ENCODE measurements at places on chromosomes 11 and 22.

- H3K4me3 ChIP-seq, result no peak within 1 kb of the TSS
- H3K36me3 ChIP-seq, result no peaks in the 10 kb centered on the region
- no peak for DNase-seq
- H3K4me1 ChIP-seq, result peaks cover 16% of the 10 kb centered on the region
Observed at GRCh38 chr22:50085211-50085972, at the start of gene MLC1. Gene MLC1 (minus strand): TSS chr22:50085426. CDS start chr22:50084902, 524 bp downstream.

- H3K27ac ChIP-seq, result no peak overlapping the region
- DNase-seq, result no peak
- H3K36me3 ChIP-seq, result no peaks in the 10 kb centered on the region
- H3K27me3 ChIP-seq, result peaks cover 4% of the 10 kb centered on the region
Observed at GRCh38 chr11:118012083-118012669, 26.0 kb downstream of the IL10RA start.

DNA sequence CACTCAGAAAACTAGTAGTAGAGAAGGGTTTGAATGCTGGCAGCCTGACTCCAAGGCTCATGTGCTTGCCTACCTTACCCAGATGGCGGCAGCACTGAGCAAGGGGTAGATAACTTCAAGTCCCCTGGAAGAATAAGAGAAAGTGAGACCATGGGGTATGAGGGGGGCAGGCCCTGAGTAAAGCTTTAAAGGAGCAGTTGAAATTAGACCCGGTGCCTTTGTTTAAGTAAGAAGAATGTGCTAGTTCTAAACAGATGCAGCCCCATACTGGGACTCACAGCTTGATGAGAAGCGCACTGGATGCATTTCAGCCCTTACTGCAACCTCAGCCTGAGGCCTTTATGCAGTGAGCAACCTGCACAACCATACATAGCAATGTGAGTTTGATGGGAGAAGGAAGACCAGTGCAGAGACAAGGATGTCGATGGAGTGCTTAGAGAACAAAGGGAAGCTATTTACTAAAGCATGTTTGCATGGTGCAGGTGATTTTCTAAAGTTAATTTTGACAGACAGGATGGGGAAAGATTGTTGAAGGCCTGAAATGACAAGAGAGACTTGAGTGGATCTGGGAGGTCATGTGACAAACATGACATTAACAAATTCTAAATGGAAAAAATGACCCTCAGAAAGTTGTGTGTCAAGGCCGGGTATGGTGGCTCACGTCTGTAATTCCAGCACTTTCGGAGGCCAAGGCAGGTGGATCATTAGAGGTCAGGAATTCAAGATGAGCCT lies 27.1 kb upstream of the TMA7B start:
- no peaks in the 10 kb centered on the region for H3K36me3 ChIP-seq
- H3K27ac ChIP-seq, result no peak overlapping the region
- no peak overlapping the region for H3K4me3 ChIP-seq
- peak; percentile 29 for DNase-seq
- H3K27me3 ChIP-seq, result peaks cover 24% of the 10 kb centered on the region

GRCh38 chr11:125036933-125037332 lies 26.2 kb upstream of the SLC37A2 start:
- H3K27ac ChIP-seq, result no peak overlapping the region
- DNase-seq, result no peak
- H3K27me3 ChIP-seq, result no peaks in the 10 kb centered on the region

GRCh38 chr11:109933126-109933525 lies 160.1 kb upstream of the ZC3H12C start:
- H3K36me3 ChIP-seq, result no peaks in the 10 kb centered on the region
- H3K27me3 ChIP-seq, result no peaks in the 10 kb centered on the region
- H3K4me1 ChIP-seq, result no peaks in the 10 kb centered on the region
- no peak for DNase-seq
- H3K4me3 ChIP-seq, result no peak overlapping the region

DNA sequence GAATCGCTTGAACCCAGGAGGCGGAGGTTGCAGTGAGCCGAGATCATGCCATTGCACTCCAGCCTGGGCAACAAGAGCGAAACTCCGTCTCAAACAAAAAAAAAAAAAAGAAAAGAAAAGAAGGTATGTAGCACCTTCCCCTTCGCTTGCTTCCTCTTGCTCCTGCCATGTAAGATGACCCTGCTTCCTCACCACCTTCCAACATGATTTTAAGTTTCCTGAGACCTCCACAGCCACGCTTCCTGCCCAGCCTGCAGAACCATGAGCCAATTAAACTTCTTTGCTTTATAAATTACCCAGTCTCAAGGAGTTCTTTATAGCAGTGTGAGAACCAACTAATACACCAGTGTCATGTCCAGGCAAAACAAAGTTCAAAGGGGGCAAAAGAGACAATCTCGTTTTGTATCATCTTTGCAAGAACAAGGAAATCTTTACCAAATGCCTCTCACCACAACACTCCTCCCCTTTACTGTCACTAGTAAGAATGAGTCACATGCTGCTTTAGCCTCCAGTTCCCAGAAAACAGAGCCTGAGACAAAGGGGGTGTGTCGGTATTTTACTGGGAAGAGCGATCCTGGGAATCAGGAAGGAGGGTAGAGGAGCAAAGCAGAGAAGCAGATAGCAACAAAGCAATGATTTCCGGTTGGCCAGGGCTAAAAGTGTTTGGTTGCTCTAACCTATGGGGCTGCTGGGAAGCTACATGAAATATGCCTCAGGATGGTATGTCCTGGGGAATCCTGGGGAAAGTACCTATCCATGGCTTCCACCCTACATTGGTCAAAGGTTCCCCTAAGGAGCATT lies 10.5 kb upstream of the MCHR1 start:
- H3K4me1 ChIP-seq, result peaks cover 55% of the 10 kb centered on the region
- no peaks in the 10 kb centered on the region for H3K27me3 ChIP-seq
- no peak overlapping the region for H3K4me3 ChIP-seq
- H3K27ac ChIP-seq, result no peak overlapping the region
- DNase-seq, result peak; percentile 62

DNA sequence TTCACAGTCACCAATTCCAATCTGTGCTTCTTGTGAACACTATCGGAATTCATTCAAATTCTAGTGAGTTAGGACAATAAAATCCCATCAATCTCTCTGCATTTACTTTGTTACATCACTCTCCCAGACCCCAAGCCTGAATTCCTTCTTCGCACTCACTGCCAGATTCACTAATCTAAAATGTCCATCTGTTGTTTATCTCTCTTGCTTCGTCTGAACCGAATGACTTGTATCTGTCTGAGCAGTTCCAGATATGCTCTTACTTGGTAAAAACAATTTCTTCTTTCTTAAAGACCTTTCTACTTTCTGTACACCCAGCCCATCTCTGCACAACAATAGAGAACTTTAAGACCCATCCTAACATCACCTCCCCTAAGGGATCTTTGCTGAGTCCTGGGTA lies 7.0 kb downstream of the MMP10 start:
- no peaks in the 10 kb centered on the region for H3K36me3 ChIP-seq
- DNase-seq, result no peak
- no peaks in the 10 kb centered on the region for H3K4me1 ChIP-seq

DNA sequence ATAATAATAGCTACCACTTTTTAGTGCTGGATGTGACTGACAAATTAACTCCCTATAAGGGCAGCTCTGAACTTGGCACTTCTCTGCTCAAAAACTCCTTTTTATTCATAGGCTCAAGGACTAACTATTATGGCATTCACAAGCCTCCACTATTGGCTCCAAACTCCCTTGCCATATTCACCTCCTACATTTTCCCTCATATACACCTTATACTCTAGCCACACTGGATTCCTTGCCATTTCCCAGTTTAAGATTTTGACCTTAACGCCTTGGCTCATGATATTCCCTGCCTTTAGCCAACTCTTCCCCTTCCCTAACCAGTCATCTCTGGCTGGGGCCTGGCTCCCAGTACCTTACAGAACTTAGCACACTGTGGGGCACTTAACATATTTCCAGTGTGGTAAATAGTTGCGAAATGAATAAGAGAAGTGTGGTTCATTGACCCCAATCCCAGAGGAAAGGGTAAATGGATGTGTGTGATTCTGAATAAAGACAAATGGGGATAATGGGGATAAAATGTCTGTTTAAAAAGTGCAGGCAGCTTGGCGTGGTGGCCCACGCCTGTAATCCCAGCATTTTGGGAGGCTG lies 40.0 kb upstream of the SORL1 start:
- DNase-seq, result no peak
- H3K27me3 ChIP-seq, result no peaks in the 10 kb centered on the region

DNA sequence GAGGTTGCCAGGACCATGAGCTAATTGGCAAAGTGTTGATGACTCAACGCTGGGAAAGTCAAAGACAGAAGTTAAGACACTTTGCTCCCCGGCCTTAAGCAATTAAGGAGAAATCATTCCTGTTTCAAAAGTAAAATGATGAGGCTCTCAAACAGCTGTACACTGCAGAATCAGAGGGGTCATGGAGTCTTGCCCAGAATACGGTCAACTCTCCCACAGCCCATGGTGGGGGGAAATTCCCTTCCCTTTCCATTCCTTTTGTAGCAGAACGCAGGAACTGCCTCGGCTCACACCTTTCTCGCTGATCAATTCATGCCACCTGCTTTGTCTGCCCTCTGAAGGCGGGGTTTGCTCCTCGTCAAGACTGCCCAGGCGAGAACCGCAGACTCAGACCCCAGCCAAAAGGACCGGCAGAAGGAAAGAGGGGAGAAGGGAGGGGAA lies 52.8 kb downstream of the MN1 start:
- H3K4me1 ChIP-seq, result peaks cover 6% of the 10 kb centered on the region
- peaks cover 2% of the 10 kb centered on the region for H3K27me3 ChIP-seq
- no peaks in the 10 kb centered on the region for H3K36me3 ChIP-seq
- no peak overlapping the region for H3K27ac ChIP-seq

DNA sequence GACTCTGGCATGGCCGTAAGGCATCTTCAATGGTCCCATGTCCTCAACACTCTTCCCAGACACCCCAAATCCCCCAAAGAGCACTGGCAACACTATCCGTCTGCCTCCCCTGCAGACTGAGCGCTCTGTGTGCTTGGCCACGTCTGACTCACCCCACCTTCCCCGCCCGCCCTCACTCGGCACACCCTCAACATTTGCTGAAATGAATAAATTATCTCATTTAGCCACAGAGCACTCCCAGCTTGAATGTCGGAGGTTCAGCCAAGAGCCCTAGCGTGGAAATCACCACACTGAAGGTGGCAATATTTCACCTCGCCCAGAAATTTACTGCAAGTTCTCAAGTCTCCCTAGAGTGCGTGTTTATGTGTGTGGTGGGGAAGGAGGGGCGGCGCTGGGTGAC lies 46.6 kb upstream of the TCF20 start:
- H3K4me1 ChIP-seq, result peaks cover 34% of the 10 kb centered on the region
- H3K4me3 ChIP-seq, result no peak overlapping the region
- no peak overlapping the region for H3K27ac ChIP-seq
- no peak for DNase-seq

- H3K4me1 ChIP-seq, result peaks cover 47% of the 10 kb centered on the region
- H3K27ac ChIP-seq, result no peak overlapping the region
- no peaks in the 10 kb centered on the region for H3K27me3 ChIP-seq
- H3K4me3 ChIP-seq, result no peak overlapping the region
- no peak for DNase-seq
- no peaks in the 10 kb centered on the region for H3K36me3 ChIP-seq
Observed at GRCh38 chr22:30565341-30565740, 9.1 kb downstream of the GAL3ST1 start.

- H3K4me1 ChIP-seq, result peaks cover 62% of the 10 kb centered on the region
- no peaks in the 10 kb centered on the region for H3K27me3 ChIP-seq
- H3K27ac ChIP-seq, result no peak overlapping the region
- H3K4me3 ChIP-seq, result no peak overlapping the region
- DNase-seq, result no peak
- no peaks in the 10 kb centered on the region for H3K36me3 ChIP-seq
Observed at GRCh38 chr11:85948884-85949283, 93.7 kb downstream of the CCDC83 start.

DNA sequence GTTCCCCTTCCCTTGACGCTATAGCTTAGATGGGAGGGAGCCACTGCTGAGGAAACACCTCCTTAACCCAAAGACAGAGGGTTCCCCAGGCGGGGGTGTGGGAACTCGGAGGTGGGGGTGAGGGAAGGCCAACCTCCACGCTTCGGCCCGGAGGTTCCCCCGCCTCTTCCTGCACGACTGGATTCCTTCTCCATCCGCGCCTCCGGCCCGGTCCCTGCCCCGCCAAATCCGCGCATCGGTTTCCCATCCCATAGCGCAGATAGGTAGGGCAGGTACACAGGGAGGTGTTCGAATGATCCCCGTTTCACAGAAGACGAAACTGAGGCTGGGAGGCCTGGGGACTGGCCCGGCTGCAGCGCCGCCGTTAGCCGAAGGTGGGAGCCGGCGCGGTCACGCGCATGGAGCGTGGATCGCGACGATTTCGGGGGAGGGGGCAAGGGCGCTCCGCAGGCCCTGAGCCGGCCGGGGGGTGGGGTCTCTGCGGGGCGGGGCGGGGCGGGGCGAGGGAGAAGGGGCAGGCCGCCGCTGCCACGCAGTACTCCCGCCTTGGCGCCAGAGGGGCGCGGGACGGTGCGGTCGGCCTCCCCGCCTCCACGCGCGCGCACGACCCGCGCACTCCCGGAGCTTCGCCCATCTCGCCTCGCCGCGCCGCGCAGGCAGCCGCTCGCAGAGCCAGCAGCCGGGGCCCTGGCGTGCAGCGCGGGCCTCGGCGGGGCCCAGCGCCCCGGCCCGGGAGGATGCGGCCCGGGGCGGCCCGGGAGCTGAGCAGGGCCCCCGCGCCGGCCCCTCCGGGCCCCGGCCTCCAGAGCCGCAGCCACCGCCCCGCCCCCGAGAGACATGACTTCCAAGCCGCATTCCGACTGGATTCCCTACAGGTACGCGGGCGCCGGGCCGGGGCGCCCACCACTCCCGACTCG lies at the start of gene TUB:
Gene TUB (plus strand): TSS at position 538 of the 917 bp plus-strand sequence. CDS start 300 bp downstream, at position 838.
- no peak within 1 kb of the TSS for H3K27ac ChIP-seq
- no peak for DNase-seq
- peaks cover 8% of the 10 kb centered on the region for H3K27me3 ChIP-seq
- peaks cover 24% of the 10 kb centered on the region for H3K4me1 ChIP-seq
- peak within 1 kb of the TSS; percentile 75 for H3K4me3 ChIP-seq

- no peak overlapping the region for H3K27ac ChIP-seq
- H3K4me3 ChIP-seq, result no peak overlapping the region
- H3K4me1 ChIP-seq, result no peaks in the 10 kb centered on the region
- no peaks in the 10 kb centered on the region for H3K27me3 ChIP-seq
Observed at GRCh38 chr11:17129003-17129402, 51.5 kb upstream of the RPS13 start.

- H3K4me3 ChIP-seq, result no peak overlapping the region
- H3K4me1 ChIP-seq, result peaks cover 45% of the 10 kb centered on the region
- no peaks in the 10 kb centered on the region for H3K27me3 ChIP-seq
- DNase-seq, result no peak
- no peak overlapping the region for H3K27ac ChIP-seq
Observed at GRCh38 chr11:61694602-61694939, 14.4 kb downstream of the DAGLA start.

- H3K27me3 ChIP-seq, result no peaks in the 10 kb centered on the region
- peak; percentile 56 for DNase-seq
- no peaks in the 10 kb centered on the region for H3K36me3 ChIP-seq
- peaks cover 42% of the 10 kb centered on the region for H3K4me1 ChIP-seq
Observed at GRCh38 chr11:119474682-119475596, 52.0 kb upstream of the THY1 start.
